ENCODE measurements at places on chromosomes 16 and 17.
A peak's percentile ranks its signal among the peaks of the same experiment; 100 is the strongest.

GRCh38 chr17:10713318-10713717 is 15.9 kb downstream of the ADPRM start:
- DNase-seq: peak; percentile 35

- DNase-seq: no peak
Measured at GRCh38 chr17:2863204-2863603, 67.0 kb downstream of the RAP1GAP2 start.

DNA sequence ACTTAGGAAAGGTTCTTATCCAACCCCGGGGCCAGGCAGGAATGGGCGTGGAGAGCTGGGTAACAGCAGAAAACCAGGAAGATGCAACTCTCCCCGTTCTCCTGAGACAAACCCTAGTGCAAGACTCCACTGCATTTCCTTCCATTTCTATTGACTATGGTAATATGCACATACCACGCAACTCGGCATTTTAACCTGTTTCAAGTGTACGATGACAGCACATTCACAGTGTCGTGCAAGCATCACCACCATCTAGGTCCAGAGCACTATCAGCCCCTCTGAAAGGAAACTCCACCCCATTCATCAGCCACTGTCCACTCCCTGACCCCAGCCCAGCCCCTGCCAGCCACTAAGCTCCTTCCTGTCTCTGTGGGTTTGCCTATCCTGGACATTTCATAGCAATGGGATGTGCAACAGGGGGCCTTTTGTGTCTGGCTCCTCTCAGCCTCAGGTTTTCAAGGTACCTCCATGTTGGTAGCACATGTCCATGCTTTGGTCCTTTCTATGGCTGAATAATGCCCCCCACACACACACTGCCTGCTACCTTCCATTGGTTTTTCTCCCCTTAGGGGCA is 441.9 kb downstream of the SOX9 start:
- DNase-seq: no peak

GRCh38 chr16:86026171-86026910 is 127.4 kb downstream of the IRF8 start:
- DNase-seq: no peak

GRCh38 chr17:42895185-42895555 is 5.4 kb upstream of the G6PC1 start:
- peak; percentile 86 for DNase-seq

DNA sequence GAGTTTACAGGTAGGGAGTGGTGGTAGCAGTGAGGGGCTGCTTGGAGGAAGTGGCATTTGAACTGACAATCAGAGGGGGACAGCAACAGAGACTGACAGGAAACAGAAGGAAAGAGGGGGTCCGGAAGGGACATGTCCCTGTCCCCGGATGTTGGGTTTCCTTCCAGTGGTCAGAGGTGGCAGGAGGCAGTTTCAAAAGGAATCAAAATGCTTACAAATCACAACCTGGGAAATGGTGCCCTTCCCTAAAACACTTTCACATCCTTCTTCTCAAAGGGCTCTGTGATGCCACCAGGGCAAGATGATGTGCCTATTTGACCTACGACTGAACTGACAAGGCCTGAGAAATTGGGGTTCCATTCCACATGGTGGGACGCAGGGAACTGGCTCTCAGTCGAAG is 19.7 kb downstream of the ADGRG1 start:
- DNase-seq: no peak

DNA sequence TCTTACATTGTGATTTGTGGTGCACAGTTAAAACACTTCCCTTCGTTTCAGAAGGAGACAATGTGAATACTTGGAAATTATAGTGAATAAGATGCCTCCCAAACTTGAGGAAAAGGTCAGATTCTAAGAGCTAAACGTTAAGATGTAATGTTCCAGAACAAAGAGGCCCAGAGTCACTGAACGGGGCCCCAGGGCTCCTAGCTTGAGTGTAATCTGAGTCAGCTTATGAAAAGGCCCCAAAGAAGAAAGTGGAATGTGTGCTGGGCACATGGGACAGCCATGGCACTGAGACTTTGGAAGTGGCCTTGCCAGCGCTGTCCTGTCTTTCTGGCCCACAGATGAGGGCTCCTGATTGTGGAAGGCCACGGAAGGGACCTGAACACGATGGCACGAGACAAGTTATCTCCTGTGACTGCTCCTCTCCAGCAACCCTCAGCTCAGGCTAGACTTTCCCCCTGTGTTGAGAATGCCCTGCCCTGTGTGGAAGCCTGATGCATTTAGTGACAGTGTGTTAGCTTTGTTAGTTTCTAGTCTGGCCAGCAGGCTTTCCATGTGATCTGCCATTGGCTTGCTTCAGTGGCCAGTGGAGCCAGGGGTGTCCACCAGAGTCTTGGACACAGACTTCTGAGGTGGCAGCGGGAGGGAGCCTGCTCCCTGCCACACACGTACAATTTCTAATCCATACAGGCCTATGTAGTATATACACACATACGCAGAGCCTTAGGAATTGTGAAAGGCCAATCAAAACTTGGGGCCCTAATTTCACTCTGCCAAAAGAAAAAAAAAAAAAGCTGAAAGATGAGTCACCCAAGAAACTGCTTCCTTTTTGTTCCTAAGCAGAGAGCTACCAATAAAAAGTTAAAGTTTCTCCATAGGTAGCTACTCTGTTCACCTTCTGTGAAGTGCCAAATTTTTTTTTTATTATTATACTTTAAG is 13.1 kb downstream of the SPATA33 start:
- DNase-seq: peak; percentile 45

GRCh38 chr17:27544350-27545131 is 86.4 kb upstream of the LGALS9 start:
- no peak for DNase-seq

DNA sequence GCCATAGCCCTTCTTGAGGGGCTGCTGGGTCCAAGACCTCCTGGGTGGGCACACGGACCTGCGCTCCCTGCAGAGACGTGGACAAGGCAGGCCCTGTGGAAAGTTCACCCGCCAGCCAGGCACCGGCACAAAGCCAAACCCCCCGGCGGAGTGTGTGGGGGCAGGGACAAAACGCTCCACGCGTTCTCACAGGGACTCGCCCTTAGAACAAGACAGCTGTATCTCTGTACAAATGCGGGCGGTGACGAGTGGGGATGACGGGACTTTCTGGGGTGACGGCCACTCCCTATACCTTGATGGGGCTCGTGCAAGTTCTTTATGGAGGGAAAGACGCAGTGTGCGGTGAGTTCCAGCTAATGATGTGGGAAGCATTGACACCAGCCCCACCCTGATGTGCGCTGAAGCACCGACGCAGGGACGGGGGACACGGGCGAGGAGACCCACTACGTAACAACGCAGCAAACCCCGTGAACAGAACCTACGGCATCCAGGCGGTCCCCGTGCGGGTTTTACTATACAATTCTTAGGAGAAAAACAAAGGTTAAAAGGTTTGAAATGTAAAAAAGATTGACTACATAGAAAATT is 49.4 kb downstream of the LMF1 start:
- no peak for DNase-seq

DNA sequence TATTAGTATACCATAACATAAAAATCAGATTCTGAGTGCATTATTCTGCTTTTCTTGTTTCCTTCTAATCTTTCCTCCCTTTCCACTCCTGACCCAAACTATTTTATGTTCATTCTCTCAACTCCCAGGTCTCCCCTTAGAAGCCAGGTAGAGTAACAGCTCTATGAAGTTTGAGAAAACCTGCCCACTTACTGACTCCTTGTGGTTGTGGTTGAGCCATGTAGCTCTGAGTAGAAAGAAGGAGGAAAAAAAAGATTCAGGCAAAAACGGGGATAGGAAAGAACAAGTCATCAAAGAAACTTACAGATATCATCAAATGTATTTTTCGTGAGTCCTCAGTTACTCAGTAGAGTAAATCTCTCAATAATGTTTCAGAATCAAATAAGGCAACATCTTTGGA is 216.7 kb downstream of the PMP22 start:
- no peak for DNase-seq

- no peak for DNase-seq
Measured at GRCh38 chr16:1098266-1098991, 2.4 kb upstream of the C1QTNF8 start.

GRCh38 chr16:28891964-28892890 is 13.9 kb downstream of the ATP2A1 start:
- no peak for DNase-seq

GRCh38 chr17:34561328-34561727 is 18.1 kb upstream of the TMEM132E start:
- DNase-seq: no peak

DNA sequence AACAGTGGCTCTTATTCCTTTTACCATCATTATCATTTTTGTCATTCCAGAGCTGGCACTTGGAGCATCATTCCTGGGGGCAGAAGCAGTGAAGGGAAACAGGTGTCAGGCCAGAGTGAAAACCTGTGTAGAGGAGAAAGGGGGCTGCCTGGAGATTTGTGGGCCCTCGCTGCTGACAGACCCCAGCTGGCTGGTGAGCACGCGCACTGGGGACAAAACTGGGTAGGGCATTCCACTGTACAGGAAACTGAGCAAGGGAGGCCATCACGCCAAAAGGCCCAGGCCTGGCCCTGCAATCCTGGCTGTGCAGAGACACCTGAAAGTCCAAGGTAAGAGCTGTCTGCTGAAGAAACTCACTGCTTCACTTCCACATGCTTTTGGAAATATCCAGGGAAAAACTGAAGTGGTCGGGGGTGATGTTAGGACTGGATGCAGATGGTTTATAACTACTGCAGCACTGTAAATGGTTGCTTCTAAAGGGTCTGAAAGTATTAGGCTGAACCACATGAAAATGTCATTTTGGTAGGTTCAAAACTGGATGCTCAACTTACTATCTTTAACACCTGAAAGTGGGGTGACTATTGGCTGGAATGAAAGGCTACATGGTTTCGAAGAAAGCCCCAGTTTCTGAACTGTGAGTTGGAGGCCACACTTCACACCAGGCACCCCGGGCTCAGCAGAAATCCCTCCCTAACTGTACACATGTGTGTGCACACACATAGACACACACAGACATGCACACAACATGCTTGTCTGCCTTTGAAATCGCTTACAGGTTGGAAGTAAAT is 225.0 kb downstream of the C16orf78 start:
- DNase-seq: no peak

DNA sequence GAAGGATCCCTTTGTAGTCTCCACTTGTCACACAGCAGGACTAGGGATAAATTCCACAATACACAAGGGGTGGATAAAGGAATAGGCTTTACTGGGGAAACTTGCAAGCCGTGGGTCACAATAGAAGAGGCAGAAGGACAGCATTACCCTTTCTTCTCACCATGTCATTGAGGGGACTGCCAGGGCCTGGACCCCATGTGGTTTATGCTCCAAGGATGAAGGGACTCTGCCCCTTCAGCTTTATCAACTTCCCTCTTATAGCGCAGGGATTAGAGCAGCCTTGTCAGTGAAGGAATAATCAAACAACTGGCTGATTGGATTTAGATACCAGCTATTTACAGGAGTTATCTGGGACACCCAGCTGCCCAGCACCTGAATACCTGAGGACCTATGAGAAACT is 89.8 kb downstream of the HS3ST2 start:
- no peak for DNase-seq

- no peak for DNase-seq
Measured at GRCh38 chr17:16123531-16123930, 91.8 kb downstream of the NCOR1 start.

- DNase-seq: no peak
Measured at GRCh38 chr17:945672-946071, 33.9 kb downstream of the NXN start.

DNA sequence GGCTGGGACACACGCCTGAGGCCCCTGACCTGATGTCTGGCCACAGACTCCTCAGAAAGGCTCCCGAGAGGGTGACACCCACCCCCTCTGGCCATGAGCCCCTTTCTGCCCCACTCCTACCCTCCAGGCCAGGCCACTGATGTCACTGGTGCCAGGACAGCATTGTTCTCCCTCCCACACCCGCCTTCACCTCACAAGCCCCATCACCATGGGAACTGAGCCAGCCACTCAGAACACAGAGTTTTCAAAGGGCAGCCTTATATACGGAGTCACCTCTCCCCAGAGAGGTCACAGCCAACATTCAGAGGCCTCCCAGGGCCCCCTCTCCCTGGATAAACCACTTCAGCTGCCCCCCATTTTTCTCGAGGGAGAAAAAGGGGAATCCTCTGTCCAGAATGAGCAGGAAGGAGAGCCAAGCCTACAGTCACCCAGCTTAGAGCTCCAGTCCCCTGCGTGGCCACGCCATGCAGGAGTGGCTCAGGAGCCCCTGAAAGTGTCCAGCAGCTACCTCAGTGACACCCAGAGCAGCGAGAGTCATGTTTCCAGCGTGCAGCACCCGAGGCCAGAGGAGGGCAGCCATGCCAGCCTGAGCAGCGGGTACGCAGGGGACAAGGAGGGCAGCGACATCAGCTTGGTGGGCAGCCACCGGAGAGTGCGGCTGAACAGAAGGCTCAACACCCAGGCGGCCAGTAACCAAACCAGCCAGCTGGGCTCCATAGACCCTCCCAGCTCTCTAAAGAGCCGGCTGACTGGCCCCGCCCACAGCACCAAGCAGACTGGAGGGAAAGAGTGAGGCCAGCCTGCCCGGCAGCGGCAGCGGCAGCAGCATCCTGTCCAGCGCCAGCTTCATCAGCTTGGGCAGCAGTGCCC is at the start of gene C16orf82:
TSS of gene C16orf82 (plus strand) at position 260 of the 870 bp plus-strand sequence.
- DNase-seq: no peak

DNA sequence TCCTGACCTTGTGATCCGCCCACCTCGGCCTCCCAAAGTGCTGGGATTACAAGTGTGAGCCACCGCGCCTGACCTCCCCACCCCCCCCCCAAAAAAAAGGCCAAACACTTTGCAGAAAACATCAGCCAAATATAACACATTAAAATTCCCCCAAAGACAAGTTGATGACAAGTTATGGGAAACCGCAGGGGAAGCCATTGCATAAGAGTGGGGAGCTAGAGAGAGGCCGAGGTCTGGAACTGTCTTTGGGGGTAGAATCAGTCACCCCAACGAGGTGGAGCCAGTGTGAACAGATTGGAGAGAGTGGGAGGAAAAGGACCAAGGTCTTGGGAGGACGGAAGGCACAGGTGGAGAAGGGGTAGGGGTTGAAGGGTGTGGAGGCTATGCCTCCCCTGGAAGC is 2.8 kb downstream of the DRC3 start:
- no peak for DNase-seq

DNA sequence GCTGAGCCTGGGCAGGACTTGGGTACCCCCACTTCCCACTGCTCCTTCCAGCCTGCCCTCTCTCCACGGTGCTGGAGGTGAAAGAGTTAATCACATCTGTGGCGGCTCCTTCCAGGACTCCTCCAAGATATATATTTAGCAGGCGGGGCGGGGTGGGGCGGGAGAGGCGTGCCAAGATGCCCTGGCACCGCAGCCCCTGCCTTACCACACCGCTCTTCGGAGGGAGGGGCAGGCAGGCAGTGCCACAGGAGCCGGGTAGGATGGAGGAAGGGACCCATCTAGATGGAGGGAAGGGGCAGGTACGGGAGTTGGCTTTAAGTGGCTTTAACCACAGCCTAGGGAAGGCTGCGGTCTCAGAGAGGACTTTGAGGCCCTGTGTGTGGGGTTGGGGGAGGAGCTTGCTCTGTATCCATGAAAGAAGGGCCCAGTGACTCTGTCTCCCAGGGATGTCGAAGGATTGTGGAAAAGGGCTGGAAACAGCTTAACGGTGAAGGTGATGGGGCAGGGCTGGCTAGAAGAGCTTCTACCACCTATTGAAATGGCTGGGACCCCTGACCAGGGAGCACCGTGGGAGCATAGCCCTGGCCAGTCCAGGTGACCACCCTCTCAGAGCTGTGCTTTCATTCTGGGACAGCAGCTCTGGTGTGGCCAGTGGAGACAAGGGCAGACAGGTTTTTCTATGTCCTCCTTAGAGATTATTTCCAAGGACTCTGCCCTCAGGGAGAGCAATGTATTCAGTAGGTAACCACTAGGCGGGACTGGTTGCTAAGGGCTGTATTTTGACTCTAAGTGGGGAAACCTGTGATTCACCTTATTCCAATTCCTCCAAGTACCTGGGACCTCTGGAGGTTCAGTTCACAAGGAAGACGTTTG is 13.0 kb downstream of the GPR142 start:
- no peak for DNase-seq

Measured in EH (cell line).